NCI-H774 (cell line): ENCODE measurements at places on chromosomes 6 and 20.

GRCh38 chr6:79833264-79833963 is 113.9 kb downstream of the ELOVL4 start:
- DNase-seq: no peak

- DNase-seq: peak; percentile 78
These were observed 203.6 kb upstream of the GMDS start for GRCh38 chr6:2448826-2449571.

DNA sequence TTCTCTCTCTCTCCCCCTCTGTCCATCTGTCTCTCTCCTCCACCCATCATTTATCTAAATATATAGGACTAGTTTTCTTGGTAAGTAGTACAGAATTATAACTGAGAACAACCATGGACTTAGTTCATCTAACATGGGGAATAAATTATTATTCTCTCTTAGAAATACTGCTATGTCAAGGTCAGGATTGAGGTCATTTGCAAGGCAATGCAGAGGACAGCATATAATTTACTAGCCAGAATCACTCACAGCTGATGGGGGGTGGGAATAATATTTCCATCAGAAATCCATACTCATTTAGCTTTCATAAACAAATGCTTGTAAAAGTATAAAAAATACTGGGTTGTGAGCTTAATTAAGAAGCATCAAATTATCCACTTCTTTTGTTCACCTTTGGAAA is 553.9 kb upstream of the POU3F2 start:
- no peak for DNase-seq

DNA sequence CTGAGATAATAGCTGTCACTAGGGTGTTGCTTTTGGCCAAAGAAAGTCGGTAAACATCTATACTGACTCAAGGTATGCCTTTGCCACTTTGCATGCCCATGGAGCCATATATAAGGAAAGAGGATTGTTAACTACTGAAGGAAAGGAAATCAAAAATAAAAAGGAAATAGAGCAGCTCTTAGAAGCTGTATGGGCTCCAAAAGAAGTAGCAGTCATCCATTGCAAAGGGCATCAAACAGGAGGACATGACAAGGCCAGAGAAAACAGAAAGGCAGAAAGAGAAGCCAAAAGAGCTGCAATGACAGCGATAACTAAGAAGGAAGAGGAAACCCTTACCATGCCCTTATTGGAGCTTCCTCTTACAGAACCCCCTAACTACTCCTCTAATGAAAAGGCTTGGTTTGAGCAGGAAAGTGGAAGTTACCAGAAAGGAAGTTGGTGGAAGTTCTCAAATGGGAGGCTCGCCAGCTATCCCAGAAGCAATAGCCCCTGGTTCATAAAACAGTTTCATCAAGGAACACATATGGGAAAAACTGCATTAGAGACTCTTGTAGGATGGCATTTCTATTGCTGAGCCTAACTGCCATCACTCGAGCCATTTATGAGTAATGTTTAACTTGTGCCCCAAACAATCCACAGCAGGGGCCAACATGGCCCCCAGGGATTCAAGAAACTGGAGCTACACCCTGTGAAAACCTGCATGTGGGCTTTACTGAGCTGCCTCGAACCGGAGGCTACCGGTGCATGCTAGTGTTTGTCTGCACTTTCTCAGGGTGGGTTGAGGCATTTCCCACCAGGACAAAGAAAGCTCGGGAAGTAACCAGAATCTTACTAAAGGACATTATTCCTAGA is 7.0 kb downstream of the IL22RA2 start:
- DNase-seq: no peak
